Stimulated activated CD4-positive, alpha-beta T cell treated with anti-CD3 and anti-CD28 coated beads, Interleukin-15, amount 100 ng/mL, for 1 hour (primary cell): ENCODE measurements at places on chromosomes 7 and 10.

DNA sequence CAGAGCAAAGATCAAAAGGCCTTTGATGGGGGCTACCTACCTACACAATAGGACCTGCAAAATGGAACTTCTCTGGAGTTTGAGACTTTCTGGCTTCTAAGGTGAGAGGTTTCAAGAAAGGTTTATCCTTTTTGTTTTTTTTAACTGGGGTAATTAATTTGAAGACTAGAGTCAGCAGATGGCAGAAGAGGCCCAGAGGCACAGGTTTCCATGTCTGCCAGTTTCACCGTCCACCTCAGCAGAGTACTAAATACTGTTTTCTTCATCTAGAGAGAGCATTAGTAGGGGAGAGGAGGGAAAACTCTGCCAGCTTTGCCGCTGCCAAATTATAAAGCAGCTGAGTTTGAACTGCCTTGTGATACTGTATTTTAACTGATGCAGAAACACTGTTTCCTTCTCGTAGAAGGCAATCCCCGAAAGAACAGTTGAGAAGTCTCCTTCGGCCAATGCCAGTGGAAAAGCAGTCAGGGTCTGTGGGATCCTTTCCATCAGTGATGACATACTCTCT is 138.7 kb downstream of the SLC25A13 start:
- DNase-seq = no peak

DNA sequence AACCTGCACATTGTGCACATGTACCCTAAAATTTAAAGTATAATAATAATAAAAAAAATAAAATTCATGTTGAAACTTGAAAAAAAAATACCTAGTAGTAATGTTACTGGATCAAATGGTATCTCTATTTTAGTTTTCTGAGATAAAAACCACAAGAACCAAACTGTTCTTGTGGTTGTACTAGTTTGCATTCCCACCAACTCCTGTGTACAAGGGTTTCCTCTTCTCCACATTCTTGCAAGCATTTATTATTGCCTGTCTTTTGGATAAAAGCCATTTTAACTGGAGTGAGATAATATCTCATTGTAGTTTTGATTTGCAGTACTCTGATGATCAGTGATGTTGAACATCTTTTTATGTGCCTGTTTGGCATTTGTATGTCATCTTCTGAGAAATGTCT is 177.7 kb downstream of the KIF20B start:
- DNase-seq = no peak

- DNase-seq = no peak
Observed at GRCh38 chr10:91653219-91653870, 20.5 kb upstream of the PPP1R3C start.

DNA sequence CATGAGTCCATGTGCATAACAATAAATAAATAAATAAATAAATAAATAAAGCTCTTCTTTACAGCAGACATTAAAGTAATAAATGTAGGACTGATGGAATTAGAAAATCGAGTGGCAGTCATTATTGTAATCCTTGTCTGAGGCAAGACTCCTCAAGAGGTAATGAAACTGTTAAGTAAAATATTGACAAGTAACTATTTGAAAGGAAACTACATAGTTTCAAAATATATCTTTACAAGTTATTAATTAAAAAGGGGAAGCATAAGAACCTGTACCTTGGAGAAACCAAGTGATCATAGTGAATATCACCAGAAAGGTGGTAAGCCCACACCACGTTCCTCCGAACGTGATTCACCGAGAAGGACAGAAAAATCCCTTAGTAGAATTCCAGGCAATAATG is 285.6 kb upstream of the SORCS1 start:
- DNase-seq = no peak
